Liver (tissue), 10 donors: ENCODE measurements at places on chromosomes 2 and 18. TPM values are rescaled to one million over a fixed set of nuclear protein-coding genes. Genes with fewer than 3 reads are reported as not detected.
A peak's percentile ranks its signal among the peaks of the same experiment; 100 is the strongest.

Gene MROH2A
- polyA plus RNA-seq = 0.09 TPM

DNA sequence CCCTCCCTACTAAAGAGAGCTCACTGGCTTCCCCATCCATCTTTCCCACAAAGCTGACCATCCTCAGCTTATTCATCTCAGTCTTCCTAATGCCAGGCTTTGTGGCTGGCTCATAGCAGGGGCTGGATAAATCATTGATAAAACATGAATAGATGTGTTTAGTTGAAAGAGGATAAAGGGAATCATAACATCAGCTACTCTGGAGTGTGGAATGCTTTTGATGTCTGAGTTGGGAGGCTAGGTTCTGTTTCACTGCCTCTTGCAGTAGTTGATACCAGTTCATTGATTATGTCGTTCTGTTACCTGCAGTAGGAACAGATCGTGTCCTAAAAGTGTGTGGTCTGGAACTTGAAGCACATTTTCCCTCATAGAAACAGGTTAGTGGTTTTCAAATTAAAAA, 66.3 kb upstream of the HK2 start:
- DNase-seq = no peak
- H3K36me3 ChIP-seq = no peaks in the 10 kb centered on the region
- no peak overlapping the region for H3K4me3 ChIP-seq
- no peak overlapping the region for H3K27ac ChIP-seq

DNA sequence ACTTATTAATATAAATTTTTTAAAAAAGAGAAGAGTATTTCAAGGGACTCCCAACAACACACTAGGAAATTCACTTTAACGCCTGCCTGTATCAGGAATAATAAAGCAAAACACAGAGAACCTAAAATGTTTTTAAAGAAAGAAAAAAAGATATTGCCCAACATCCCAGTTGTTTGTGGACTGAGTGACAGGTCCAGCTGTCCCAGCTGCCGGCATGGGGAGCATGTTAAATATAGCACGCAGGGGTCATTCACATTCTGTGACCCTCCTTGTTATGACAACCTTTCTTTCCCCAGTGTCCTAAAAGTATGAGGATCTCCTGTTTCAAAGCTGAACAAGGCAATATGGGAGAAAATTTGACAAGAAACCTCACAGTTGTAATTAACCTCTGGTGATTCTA, 4.4 kb downstream of the KLHL41 start:
- H3K36me3 ChIP-seq = no peaks in the 10 kb centered on the region
- no peak overlapping the region for H3K4me3 ChIP-seq
- no peaks in the 10 kb centered on the region for H3K27me3 ChIP-seq
- DNase-seq = no peak
- no peaks in the 10 kb centered on the region for H3K4me1 ChIP-seq

DNA sequence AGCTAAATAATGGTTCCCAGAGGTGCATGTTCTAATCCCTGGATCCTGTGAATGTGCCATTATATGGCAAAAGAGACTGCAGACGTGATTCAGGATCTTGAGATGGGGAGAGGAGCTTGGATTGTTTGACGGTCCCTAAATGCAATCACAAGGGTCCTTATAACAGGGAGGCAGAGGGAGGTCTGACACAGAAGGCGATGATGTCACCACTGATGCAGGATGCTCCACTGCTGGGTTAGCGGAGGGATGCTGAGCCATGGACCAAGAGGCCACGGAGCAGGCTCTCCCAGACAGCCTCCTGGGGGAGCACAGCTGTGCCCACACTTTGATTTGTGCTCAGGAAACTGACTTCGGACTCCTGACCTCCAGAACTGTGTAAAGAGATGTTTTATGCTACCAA, 156.2 kb downstream of the UXS1 start:
- H3K27me3 ChIP-seq = no peaks in the 10 kb centered on the region
- H3K4me3 ChIP-seq = no peak overlapping the region
- no peaks in the 10 kb centered on the region for H3K4me1 ChIP-seq
- H3K27ac ChIP-seq = no peak overlapping the region

Gene ACVR1
- 7.7 TPM for polyA plus RNA-seq

Gene PAPOLG
- 2.1 TPM for polyA plus RNA-seq

- no peaks in the 10 kb centered on the region for H3K36me3 ChIP-seq
- no peak for DNase-seq
- H3K27ac ChIP-seq = no peak overlapping the region
- H3K4me1 ChIP-seq = no peaks in the 10 kb centered on the region
- no peak overlapping the region for H3K4me3 ChIP-seq
- H3K27me3 ChIP-seq = no peaks in the 10 kb centered on the region
Measured at GRCh38 chr2:78535395-78535794, 490.1 kb upstream of the REG3G start.

Gene SLC20A1
- 15.3 TPM for polyA plus RNA-seq

- H3K4me1 ChIP-seq = peaks cover 5% of the 10 kb centered on the region
- no peak for DNase-seq
- no peaks in the 10 kb centered on the region for H3K27me3 ChIP-seq
- no peak overlapping the region for H3K27ac ChIP-seq
- H3K4me3 ChIP-seq = no peak overlapping the region
Measured at GRCh38 chr2:219506802-219507526, 7.3 kb upstream of the ASIC4 start.

Gene FN1
- polyA plus RNA-seq = 815 TPM

DNA sequence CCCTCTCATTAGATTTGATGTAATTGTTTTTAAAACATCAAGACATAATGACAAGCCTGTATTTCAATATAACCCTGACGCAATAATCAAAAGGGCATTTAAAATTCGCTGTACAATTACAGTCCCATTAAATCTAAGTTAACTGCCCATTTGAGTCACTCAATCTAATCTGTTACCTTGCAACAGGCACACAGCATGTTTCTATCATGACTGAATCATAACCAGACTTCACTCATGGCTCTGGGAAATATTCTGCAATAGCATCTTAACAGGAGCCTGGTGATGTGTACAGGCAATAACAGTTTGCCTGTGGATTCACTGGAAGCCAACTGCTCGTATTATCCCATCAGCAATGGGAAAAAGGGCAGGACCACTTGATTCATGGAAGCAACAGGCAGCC, 142.3 kb upstream of the NCKAP5 start:
- H3K4me1 ChIP-seq = no peaks in the 10 kb centered on the region
- DNase-seq = no peak
- H3K27ac ChIP-seq = no peak overlapping the region
- no peaks in the 10 kb centered on the region for H3K36me3 ChIP-seq

DNA sequence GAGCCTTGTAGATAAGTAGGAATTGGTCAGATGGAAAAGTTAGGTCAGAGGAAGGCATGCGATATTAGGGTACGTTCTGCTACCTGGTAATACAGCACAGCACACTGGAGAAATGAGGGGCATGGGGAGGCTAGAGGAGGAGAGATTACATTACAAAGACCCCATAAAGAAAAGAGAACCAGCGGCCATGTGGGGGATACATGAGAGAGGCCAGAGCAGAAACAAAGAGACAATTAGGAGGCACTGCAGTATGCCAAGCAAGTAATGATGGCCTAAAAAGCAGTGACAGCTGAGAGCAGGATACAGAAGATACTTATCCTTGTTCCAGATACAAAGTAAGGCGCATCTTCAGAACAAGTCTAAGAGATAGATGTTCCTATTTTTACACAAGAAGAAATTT, 40.0 kb downstream of the TXNL1 start:
- H3K4me3 ChIP-seq = no peak overlapping the region
- H3K27me3 ChIP-seq = no peaks in the 10 kb centered on the region
- DNase-seq = no peak
- no peaks in the 10 kb centered on the region for H3K4me1 ChIP-seq
- no peak overlapping the region for H3K27ac ChIP-seq
- H3K36me3 ChIP-seq = peaks cover 4% of the 10 kb centered on the region

Gene KCNS3
- 0.96 TPM for polyA plus RNA-seq

GRCh38 chr18:1892191-1892590, 679.1 kb downstream of the METTL4 start:
- H3K36me3 ChIP-seq = no peaks in the 10 kb centered on the region
- DNase-seq = no peak
- H3K4me1 ChIP-seq = no peaks in the 10 kb centered on the region
- H3K27me3 ChIP-seq = no peaks in the 10 kb centered on the region
- H3K4me3 ChIP-seq = no peak overlapping the region

Gene CKAP2L
- polyA plus RNA-seq = 0.91 TPM

GRCh38 chr2:57908736-57909161, 137.9 kb upstream of the VRK2 start:
- no peak overlapping the region for H3K4me3 ChIP-seq
- H3K36me3 ChIP-seq = no peaks in the 10 kb centered on the region
- no peak overlapping the region for H3K27ac ChIP-seq

DNA sequence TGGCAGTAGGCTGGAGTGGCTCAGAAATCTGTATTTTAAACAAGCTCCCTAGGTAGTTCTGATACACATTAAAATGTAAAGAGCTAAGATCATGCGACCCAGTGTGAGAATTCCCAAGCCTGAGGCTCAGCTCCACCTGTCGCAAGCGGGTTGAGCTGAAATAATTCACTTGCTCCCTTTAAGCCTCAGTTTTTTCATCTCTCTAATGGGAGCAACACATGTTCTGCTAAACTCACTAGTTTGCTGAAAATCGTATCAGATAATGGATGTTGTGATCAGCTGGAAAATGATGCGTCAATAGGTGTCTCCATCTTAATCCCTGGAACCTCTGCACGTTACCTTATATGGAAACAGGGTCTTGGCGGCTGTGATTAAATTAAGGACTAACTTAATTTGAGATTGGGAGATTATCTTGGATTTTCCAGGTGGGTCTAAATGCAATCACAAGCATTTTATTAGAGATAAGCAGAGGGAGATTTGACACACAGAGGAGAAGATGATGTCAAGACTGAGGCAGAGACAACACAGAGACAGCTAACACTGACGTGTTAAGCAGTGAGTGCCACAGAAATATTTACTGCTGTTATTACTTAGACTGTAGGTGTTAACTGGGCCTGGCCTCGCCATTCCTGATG, 53.0 kb downstream of the POMC start:
- H3K27ac ChIP-seq = no peak overlapping the region
- no peaks in the 10 kb centered on the region for H3K4me1 ChIP-seq
- DNase-seq = no peak
- H3K4me3 ChIP-seq = no peak overlapping the region
- no peaks in the 10 kb centered on the region for H3K27me3 ChIP-seq
- peaks cover 1% of the 10 kb centered on the region for H3K36me3 ChIP-seq

Gene PRKAG3
- not detected for polyA plus RNA-seq

DNA sequence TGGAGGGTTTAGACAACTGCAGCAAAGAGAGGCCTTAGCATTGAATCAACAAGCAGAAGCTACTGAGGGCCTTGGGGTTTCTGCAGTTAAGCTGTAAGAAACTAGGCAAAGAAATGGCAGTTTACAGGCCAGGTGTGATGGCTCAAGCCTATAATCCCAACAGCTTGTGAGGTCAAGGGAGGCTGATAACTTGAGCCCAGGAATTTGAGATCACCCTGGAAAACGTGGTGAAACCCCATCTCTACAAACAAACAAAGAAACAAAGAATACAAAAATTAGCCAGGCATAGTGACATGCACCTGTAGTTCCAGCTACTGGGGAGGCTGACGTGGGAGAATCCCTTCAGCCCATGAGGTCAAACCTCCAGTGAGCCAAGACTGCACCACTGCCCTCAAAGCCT, 421.6 kb upstream of the CHST9 start:
- no peak overlapping the region for H3K4me3 ChIP-seq
- H3K4me1 ChIP-seq = peaks cover 3% of the 10 kb centered on the region
- no peak overlapping the region for H3K27ac ChIP-seq

Gene RALBP1
- 15.6 TPM for polyA plus RNA-seq

DNA sequence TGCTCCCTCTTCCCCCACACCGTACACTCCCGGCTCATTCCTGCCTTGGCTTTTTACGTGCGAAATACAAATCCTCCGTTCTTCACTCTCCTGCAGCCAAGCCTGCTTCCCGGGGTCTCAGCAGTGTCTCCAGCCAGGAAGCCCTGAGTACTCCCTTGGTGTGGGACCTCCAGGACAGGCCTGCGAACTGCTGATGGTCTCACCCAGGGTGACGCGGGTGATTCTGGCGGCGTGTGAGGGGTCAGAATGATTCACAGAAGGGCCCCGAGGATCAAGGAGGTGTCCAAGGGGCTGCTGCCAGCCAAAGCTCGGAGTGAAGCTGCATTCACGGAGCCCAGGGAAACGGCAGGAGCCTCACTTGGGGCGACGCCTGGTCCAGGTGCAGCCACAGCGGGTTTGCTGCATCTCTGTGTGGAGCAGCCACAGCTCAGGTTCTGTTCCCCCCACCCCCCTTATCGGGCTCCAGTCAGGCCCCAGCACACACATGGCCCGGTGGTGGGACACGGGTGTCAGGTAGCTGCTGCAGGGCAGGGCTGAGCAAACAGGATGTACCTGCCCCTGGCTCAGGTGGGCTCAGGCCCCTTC, 337.7 kb upstream of the MYT1L start:
- peaks cover 7% of the 10 kb centered on the region for H3K27me3 ChIP-seq
- no peak overlapping the region for H3K4me3 ChIP-seq
- H3K36me3 ChIP-seq = no peaks in the 10 kb centered on the region
- H3K4me1 ChIP-seq = no peaks in the 10 kb centered on the region
- no peak overlapping the region for H3K27ac ChIP-seq
- DNase-seq = no peak

GRCh38 chr18:12307701-12308385, at the start of gene TUBB6:
Gene TUBB6 (plus strand): TSS chr18:12308241. CDS start chr18:12308293, 52 bp downstream.
- peaks cover 9% of the 10 kb centered on the region for H3K4me1 ChIP-seq
- H3K4me3 ChIP-seq = peak within 1 kb of the TSS; percentile 62
- peaks cover 5% of the 10 kb centered on the region for H3K36me3 ChIP-seq
- H3K27me3 ChIP-seq = no peaks in the 10 kb centered on the region

DNA sequence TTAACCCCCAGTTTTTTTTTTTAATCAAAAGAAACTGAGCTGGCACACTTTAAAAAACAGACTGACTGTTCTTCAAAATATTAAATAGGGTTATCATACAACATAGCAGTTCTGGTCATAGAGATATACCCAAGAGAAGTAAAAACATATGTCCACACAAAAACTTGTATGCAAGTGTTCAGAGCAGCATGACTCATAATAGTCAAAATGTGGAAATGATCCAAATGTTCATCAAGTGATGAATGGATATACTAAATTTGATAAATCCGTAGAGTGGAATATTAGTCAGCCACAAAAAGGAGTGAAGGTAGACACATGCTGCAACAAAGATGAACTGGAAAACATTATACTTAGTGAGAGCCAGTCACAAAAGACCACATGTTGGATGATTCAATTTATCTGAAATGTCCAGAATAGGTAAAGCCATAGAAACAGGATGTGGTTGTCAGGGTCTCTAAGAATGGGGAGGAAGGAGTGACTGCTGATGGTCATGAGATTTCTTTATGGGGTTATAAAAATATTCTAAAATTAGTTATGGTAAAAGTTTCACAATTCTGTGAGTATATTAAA, 5.1 kb downstream of the SMIM21 start:
- no peak overlapping the region for H3K27ac ChIP-seq
- no peaks in the 10 kb centered on the region for H3K36me3 ChIP-seq
- no peak for DNase-seq
- no peaks in the 10 kb centered on the region for H3K27me3 ChIP-seq

DNA sequence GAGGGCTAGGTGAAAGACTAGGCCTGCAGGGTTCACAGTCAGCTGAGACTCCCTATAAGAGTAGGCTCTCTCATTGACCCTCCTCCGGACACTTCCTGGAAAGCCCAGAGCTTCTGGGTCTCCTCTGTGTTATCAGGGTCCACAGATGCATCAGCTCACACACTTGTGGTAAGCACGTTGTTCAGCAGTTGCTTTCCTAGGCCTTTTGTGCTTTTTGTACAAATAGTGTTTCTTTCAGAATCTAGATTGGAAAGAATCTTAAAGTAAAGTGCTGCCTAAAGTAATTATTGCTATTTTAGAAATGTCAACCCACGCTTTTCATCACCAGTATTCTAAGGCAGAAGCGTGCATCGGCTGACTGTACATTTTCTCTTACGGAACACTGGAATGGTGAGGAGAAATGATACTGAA, 15.5 kb downstream of the SLC9A2 start:
- H3K27me3 ChIP-seq = no peaks in the 10 kb centered on the region
- no peaks in the 10 kb centered on the region for H3K36me3 ChIP-seq
- DNase-seq = no peak
- H3K27ac ChIP-seq = no peak overlapping the region
- no peaks in the 10 kb centered on the region for H3K4me1 ChIP-seq

Gene SLC9A4
- not detected for polyA plus RNA-seq

Gene MOCOS
- polyA plus RNA-seq = 13.0 TPM
